Small intestine (tissue), 16 donors: ENCODE measurements at places on chromosomes 5 and 9.

- DNase-seq, result no peak
Observed at GRCh38 chr5:32990593-32991420, 279.7 kb downstream of the NPR3 start.

DNA sequence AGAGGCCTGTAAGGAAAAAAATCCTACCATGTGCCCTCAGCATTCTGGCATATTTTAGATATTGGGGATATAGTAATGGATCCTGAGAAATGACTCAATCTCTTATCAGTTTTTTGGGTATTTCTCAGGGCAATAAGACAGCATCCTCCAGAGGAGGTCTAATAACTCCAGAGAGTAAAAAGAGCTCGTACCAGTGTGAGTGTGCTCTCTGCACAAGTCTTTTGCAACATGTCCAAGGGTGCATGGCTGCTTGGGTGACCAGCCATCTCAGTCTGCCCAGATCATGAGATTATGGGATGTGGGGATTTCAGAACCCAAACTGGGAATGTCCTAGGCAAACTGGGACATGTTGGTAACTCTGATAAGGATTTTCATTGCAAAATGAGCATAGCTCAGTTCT is 15.3 kb downstream of the ASPN start:
- DNase-seq, result no peak

- no peak for DNase-seq
Observed at GRCh38 chr5:36950586-36951457, 74.3 kb downstream of the NIPBL start.

GRCh38 chr5:132474881-132475496 is 15.6 kb downstream of the IRF1 start:
- peak; percentile 52 for DNase-seq

DNA sequence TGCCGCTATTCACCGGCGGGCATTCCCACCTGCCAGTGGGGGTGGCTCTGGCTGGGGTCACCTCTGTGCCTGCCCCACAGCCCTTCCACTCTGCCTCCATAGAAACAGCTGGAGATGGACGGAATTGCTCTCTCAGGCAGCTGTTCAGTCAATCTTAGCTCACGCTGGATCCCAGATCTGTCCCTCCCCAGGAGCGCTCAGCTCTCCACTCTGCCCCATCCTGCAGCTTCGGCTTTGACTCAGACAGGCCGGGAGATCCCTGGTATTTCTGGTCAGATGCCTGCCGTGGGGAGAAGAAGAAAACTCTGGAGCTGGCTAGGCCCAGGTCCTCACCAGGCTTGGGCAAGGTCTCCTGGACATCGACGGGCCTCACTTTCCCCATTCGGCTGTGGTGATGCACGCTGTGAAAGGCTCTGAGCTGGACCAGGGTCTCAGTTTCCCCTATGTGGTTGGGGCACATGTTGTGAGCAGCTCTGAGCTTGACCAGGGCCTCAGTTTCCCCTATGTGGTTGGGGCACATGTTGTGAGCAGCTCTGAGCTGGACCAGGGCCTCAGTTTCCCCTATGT is 7.6 kb upstream of the SLC9A3 start:
- DNase-seq, result no peak

- DNase-seq, result peak; percentile 59
Observed at GRCh38 chr9:95092262-95093072, 225.0 kb downstream of the FANCC start.

DNA sequence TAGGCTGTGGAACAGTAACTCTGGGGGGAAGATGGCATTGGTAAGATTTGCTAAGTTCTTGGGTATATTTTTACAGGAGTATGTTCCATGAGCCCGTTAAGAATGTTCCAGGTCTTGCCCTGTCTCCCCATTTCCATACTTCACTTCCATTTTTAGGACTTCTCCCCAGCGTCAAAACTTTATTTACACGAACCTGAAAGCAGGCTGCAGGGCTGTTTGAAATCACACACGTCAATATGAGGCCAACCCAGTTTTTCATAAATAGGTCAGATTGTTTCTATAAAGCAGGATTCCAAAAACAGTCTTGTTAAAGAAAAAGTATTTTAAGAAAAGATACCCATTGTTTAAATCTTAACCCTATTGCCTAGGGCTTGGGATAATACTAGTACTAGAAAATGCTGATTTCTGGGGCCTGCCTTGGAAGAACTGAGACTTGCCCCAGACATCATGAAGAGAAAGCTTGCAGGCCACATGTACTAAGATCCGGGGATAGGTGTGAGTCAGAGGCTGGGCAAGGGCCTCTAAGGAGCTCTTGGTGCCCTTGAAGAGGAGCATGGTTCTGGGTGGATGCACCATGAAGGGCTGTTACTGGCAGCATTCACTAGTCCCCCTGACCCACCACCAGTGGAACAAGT is 24.2 kb downstream of the TRIO start:
- DNase-seq, result no peak

DNA sequence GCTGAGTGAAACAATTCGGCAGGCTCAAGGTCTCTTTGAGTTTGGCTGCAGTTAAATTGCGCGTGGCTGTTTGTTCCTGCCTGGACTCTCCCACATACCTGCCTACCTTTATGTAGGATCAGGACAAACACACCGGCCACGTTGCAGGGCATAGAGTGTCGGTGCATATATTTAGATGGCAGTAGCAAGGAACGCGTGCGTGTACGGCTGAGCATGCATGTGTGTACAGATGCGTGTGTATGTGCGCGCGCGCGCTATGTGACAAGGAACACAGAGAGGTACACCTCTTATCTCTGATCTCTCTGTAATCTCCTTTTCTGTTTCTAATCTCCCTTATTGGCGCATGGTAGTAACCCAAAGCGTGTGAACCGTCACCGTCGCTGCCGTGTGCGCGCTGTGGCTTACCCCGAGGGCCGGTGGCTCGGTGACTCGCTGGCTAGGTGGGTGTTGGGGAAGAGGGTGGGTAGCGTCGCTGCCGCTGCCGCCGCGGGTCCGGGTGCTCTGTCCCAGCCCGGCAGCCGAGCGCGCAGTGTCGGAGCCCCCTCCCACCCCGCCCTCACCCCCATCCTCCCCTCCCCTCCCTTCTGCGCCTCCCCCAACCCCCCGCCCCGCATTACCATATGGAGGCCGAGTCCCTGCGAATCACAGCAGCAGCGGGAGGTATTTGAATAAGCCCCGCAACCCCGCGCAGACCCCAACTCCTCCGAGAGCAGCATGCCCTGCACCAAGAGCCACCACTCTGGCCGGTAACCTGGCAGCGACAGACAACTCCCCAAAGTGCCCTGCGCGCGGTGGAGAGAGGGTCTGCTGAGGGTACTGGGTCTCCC is 204.8 kb downstream of the MEF2C start:
- DNase-seq, result peak; percentile 35

- no peak for DNase-seq
Observed at GRCh38 chr9:112072721-112073638, 102.1 kb downstream of the SUSD1 start.

DNA sequence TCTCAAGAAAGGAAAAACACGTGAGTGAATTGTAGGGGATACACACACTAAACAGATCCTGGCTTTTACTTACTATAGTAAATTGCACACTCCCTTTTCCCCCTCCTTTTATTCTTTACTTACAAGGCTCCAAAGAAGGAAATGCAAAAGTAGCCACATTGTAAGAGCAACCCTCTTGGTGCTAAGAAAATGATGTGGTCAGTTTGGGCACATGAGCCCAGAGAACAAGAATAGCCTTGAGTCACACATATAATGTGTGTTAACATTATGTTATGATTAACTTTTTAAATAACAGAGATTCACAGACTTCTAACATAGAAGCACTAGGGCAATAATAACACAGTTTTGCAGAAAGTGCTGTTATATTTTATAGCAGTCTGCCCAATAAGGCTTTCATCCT is 48.5 kb downstream of the PCSK5 start:
- no peak for DNase-seq

DNA sequence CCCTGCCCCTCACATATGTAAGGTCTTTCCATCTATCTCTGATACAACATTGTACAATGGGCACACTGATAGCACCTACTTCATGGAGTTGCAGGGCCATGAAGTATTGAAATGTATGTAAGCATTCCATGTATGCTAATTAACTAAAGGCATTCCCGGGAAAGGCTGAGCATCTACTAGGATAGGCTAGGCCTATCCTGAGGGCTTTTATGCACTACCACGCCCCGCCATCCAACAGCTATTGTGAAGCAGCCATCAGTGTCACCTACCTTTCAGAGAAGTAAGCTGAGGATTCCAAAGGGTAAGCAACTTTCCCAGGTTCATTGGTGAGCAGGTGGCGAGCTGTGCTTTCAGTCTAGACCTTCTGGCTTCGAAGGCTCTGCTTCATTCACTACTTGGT is 47.6 kb downstream of the NSG2 start:
- no peak for DNase-seq

GRCh38 chr5:139038613-139039305 is 159.4 kb downstream of the SIL1 start:
- DNase-seq, result no peak

DNA sequence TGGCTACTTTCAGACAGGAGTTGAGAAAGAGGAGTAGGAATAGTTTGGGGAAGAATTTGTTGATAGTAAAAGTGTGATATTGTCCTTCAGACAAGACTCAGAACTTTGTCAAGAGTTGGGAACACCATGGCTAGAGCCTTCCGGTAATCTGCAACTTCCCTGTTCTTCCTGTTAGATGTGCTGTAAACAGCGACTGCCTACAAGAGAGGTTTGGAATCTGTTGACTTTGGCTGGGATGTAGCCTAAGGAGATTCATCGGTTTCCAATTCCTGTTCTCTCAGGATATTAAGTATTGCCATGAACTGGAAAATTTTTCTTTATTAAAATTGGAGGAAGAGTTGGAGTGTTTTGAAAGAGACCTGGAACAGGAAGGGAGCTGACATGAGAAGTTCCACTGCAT is 43.9 kb downstream of the ARHGAP26 start:
- no peak for DNase-seq

GRCh38 chr9:109086221-109086620 is 33.5 kb downstream of the TMEM245 start:
- DNase-seq, result no peak

DNA sequence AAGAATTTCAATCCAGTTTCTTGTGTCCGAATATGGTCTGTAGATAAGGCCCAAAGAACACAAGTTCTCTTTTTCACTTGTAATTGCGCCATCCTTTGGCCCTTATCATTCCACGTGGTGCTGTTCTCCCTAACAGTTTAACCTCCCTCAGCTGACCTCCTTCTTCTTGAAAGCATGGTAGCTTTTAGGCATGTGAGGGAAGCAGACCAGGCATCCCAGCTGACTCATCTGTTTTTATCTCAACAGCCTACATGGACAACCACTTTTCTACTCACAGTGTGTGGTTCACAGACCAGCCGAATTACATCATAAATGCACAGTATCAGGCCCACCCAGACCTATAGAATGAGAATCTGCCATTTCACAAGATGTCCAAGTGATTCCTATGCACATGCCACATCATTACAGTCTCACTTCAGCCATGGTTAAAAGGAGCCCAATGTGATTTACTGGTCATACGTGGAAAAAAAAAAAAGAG is 26.9 kb upstream of the PLIN2 start:
- peak; percentile 89 for DNase-seq

GRCh38 chr5:139162448-139162847 is 35.7 kb downstream of the SIL1 start:
- DNase-seq, result no peak

DNA sequence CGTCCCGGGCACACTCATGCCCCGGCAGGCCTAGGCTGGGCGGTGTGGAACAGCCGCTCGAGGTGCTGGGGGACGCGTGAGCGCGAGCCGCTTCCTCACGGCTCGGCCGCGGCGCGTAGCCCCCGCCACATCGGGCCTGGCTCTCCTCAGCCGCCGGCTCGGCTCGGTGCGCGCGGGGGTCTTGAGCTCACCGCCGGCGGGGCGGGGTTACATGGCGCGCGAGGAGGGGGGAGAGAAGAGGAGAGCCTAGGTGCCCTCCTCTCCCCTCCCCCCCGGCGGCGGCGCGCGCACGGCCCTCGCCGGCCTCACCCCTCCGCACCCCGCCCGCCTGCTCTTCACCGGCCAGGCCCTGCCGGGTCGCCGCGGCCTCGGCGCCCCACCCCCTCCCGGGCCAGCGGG is 7.7 kb downstream of the RANBP6 start:
- DNase-seq, result peak; percentile 95

GRCh38 chr9:30476826-30477225 is 1907.6 kb upstream of the ACO1 start:
- no peak for DNase-seq

DNA sequence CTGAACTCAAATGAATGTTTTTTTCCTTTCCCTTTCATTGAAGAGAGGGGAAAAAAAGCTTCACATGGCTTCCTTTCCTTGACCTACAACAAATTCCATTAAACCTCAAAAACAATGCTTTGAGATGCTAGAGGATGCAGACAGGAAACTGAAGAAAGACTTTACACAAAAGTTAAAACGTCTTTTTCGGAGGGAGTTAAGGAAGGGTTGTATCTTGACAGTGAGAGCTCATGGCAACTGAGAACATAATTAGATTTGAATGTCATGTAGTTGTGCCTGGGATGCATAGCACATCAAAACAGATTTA is 66.4 kb downstream of the EBF1 start:
- DNase-seq, result no peak

GRCh38 chr5:66206465-66206864 is 62.4 kb downstream of the SREK1 start:
- no peak for DNase-seq

DNA sequence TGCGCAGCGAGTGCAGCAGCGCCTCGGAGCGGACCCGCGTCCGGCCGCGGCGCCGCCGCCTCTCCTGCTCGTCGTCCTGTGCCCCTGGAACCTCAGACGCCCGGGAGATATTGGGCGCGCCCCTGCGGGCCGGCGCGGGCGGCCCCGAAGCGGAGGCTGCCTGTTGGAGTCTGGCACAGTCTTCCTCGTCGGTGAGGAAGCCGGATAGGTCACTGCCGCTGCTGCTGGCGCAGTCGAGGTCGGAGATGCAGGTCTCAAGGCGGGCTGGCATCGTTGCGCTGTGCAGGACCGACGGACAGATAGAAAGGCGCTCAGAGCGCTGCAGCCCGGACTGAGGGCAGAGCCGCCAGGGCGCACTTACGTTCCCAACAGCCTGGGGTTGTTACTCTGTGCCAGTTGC is 344 bp downstream of the NEUROG1 start:
- no peak for DNase-seq

DNA sequence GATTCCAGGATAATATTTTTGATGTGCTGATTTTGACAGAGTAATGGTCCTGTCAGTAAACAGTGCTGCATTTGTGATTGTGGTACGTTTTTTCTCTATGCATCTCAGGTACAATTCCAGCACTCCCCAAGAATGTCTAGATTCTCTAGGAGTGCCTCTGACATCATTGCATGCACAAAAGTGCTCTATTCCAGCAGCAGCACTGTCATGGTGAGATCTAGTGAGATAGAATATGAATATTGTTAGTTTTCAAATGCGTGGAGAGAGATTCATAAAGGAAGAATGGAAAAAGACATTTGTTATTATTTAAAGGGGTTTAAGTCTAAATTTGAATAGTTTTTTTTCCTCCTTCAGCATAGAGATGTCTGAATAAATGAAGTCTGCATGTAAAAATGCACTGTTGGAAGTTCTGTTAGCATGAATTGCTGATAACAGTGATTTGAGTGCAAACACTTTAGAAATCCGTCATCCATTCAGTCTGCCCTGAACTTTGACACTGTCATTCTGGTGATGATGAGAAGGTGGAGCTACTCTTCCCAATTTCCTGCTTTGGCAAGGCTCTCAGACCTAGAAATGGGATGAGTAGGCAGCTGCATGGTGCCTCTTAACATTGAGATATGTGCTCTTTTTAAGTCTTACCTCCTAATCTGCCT is 84.6 kb downstream of the GAPVD1 start:
- DNase-seq, result peak; percentile 38
